Esophagus mucosa (tissue), 1 donor: ENCODE measurements at places on chromosomes 1 and 21. TPM values are rescaled to one million over a fixed set of nuclear protein-coding genes. Genes with fewer than 3 reads are reported as not detected.

Gene TMEM82
- total RNA-seq = not detected

Gene WNT3A
- total RNA-seq = 0.44 TPM

Gene UMODL1
- total RNA-seq = 0.08 TPM

Gene KRTAP21-2
- total RNA-seq = not detected

Gene CD34
- 4.3 TPM for total RNA-seq

Gene DRAM2
- total RNA-seq = 22.0 TPM

Gene OR2L5
- not detected for total RNA-seq

DNA sequence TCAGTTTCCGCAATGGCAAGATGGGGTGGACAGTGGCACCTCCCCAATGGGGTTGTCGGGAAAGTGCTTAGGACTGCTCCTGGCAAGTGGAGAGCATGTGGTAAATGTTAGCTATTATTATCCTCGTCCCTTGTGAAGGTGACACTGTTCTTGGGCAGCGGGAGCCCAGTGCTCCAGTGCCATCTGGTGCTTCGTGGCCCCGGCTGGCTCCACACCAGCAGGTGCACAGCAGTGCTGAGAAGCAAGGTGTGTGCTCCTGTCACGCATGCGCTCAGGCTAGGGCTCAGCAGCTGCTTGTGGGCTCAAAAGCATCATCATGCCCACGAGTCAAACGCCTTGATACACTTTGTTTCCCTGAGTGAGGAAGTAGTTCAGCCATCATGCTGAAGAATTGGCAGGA is 24.9 kb upstream of the KCNC4 start:
- ATAC-seq = no peak

GRCh38 chr1:92949937-92950817 is 11.1 kb downstream of the DIPK1A start:
- peak; percentile 60 for ATAC-seq

DNA sequence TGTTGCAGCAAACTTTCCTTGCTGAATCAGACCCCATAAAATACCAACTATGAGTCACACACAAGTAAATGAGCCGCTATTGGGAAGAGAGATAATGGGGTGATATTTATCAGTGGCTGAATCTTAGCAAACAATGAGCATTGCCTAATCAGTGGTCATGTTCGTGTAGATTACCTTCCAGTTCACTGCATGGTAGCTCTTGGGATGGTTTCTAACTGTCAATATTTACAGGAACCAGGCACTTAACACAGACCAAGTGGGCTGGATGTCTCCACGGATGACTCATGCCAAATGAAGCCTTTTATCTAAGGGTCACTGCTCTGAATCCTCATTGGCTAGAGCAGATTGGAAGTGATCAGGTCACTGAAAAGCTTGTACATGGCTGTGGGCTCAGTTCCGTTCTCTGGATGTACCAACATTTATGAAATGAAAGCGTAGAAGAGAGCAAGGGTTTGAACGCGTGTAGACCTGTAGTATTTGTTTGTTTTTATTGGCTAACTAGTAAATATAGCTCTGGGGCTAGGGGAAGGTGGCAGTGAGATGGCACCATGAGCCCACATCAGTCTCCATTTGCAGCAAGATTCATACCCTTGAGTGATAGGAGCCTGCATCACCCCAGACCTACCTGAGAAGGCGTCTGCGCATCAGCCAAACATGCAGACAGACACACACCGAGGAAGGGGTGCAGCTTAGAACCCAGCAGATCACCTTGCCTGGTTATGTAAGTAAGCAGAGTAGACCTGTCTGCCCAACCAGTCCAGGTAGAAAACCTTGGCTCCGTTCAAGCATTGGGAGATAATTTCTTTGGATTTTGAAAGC is 153.3 kb downstream of the TOMM20 start:
- peak; percentile 7 for ATAC-seq

DNA sequence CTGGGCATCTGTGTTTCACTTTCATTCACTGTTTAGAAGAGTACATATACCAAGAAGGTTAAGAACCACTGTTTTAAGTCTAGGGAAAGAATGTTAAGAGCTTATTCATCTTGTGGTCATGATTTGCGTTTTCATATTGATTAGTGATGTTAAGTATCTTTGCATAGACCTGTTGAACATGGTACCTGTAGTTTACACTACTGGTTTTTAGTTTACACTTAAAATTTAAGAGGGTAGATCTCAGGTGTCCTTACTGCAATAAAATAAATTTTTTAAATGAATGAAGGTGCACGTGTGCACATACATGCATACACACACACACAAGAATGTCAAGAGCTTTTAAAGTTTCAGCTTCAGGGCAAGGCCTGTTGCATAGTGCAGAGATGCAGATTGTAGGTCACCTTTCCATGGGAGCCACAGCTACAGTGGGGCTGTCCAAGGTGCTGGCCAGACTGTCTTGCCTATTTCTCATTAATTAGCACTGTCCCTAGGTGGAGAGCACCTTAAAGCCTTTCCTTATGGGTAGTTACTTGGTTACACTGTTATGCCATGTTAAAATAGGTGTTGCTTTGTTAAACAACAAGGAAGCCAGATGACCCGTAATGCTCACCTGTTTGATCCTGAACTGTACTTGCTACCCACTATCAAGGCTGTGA is 543.0 kb upstream of the DAB1 start:
- peak; percentile 48 for ATAC-seq

- ATAC-seq = no peak
Observed at GRCh38 chr1:61207416-61207815, 125.1 kb downstream of the NFIA start.
